ENCODE measurements at places on chromosomes 7 and 10. TPM values are rescaled to one million over a fixed set of nuclear protein-coding genes. Genes with fewer than 3 reads are reported as not detected.

- no peaks in the 10 kb centered on the region for H3K27me3 ChIP-seq
- DNase-seq: no peak
- peaks cover 4% of the 10 kb centered on the region for H3K36me3 ChIP-seq
- no peak overlapping the region for H3K27ac ChIP-seq
- peaks cover 12% of the 10 kb centered on the region for H3K4me1 ChIP-seq
Observed at GRCh38 chr10:77898323-77899079, 28.1 kb downstream of the DLG5 start.

DNA sequence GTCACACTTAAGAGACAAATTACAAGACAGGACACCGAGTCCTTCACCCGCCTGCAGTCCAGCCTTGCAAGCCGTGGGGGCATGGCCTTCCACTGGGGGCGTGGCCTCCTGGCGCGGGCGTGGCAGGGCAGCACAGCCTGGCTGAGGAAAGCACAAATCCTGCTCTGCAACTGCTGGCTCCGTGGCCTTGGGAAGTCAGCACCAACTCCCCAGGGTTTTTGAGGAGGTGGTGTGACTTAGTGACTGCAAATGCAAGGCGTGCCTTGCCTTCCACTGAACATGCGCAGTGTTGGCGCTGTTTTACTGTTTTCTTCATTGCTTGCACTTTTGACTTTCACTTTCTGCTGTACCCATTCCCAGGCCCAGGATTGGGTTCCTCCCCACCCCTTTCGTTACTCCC lies 12.9 kb upstream of the BMS1 start:
- H3K36me3 ChIP-seq: no peaks in the 10 kb centered on the region
- H3K27ac ChIP-seq: no peak overlapping the region
- H3K4me1 ChIP-seq: no peaks in the 10 kb centered on the region
- H3K27me3 ChIP-seq: no peaks in the 10 kb centered on the region
- no peak overlapping the region for H3K4me3 ChIP-seq
- DNase-seq: no peak

BTBD16 gene
- 0.27 TPM for total RNA-seq

POM121 gene
- total RNA-seq: 6.3 TPM

DNA sequence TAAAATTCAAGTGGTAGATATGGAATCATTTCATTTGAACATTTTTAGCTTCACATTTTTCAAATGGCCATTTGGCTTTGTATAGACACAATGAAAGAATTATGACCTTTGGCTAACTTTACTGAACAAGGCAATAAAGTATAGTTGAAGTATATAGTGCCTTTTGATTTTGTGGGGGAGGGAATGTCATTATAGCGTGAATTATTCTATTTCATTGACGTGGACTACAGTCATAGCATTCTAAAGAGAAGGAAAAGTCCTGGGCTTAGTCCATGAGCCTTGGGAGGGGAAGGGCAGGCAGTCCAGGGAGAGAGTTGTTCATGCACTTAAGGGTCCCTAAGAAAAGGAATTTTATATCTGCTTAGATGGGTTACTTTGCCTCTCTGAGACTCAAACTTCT lies 181.4 kb upstream of the GPR26 start:
- H3K4me1 ChIP-seq: no peaks in the 10 kb centered on the region
- peaks cover 11% of the 10 kb centered on the region for H3K27me3 ChIP-seq
- no peaks in the 10 kb centered on the region for H3K36me3 ChIP-seq
- H3K4me3 ChIP-seq: no peak overlapping the region
- no peak for DNase-seq

DNA sequence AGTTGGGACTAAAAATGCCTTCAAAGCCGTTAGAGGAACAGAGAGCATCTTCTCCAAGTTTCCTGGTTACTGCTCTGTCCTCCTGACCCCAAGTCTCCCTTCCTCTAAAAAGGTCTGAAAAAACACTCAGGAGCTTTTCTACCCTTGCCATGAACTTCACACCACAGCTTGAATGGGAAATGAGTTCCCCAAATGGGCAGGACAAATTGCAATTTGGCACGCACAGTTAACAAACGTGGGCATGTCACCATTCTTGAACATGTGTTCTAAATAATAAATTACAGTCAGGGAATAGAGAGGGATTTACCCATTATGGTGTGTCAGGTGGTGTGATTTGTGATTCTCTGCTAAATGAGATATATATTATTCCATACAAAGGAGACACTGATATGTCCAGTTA lies 91.2 kb upstream of the WNT16 start:
- DNase-seq: peak; percentile 52
- H3K4me1 ChIP-seq: no peaks in the 10 kb centered on the region
- no peak overlapping the region for H3K4me3 ChIP-seq
- H3K27me3 ChIP-seq: no peaks in the 10 kb centered on the region
- no peak overlapping the region for H3K27ac ChIP-seq

- H3K4me3 ChIP-seq: no peak overlapping the region
- DNase-seq: no peak
- no peaks in the 10 kb centered on the region for H3K36me3 ChIP-seq
- H3K27ac ChIP-seq: no peak overlapping the region
- no peaks in the 10 kb centered on the region for H3K4me1 ChIP-seq
- peaks cover 5% of the 10 kb centered on the region for H3K27me3 ChIP-seq
Observed at GRCh38 chr10:17624996-17625395, 7.8 kb upstream of the HACD1 start.

DNA sequence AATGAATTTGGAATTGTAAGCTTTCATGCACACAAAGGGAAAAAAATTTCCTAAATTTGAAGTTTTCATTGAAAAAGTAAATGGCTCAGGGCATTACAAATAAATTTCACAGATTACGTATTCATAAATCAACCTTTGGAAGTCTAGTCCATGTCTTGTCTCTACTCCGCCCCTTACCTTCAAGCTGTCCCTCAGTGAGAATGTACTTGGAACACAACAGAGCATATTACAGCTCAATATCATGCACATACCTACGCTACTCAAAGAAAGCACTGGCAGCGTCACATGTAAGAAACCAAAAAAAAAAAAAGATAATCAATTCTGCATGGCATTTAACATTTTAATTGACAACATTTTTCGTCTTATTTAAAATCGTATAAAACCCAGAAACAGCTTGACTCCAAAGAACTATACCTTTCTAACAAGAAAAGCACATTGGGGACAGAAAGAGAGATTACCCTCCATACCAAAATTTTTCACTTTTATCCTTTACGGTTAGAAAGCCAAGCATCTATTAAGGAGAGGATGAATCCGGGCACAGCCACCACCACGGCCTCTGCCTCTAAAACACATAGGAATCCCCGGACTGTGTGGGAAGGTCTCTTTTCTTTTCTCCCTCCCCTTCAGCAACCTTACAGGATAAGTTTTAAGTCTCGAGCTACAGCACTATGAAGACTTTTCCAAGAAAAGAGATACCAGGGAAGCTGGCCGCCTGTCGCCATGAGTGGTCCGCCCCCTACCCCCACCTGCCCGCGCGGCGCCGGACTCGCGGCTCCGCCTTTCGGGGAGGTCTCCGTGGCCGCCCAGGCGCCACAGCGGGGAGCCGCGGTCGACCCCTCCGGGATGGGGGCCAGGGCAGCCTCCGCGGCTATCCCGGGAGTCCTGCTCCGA lies 1.1 kb downstream of the JMJD1C start:
- H3K4me3 ChIP-seq: peak overlapping the region; percentile 76
- no peak for DNase-seq
- no peaks in the 10 kb centered on the region for H3K36me3 ChIP-seq
- peaks cover 5% of the 10 kb centered on the region for H3K4me1 ChIP-seq

GRCh38 chr10:124221356-124222317 lies 128.2 kb upstream of the CHST15 start:
- H3K4me1 ChIP-seq: peaks cover 65% of the 10 kb centered on the region
- no peaks in the 10 kb centered on the region for H3K36me3 ChIP-seq
- peak overlapping the region; percentile 77 for H3K27ac ChIP-seq
- H3K4me3 ChIP-seq: no peak overlapping the region
- H3K27me3 ChIP-seq: peaks cover 2% of the 10 kb centered on the region
- DNase-seq: peak; percentile 49

SMKR1 gene
- total RNA-seq: not detected

LLCFC1 gene
- not detected for total RNA-seq

LRRC4 gene
- 2.0 TPM for total RNA-seq

DNA sequence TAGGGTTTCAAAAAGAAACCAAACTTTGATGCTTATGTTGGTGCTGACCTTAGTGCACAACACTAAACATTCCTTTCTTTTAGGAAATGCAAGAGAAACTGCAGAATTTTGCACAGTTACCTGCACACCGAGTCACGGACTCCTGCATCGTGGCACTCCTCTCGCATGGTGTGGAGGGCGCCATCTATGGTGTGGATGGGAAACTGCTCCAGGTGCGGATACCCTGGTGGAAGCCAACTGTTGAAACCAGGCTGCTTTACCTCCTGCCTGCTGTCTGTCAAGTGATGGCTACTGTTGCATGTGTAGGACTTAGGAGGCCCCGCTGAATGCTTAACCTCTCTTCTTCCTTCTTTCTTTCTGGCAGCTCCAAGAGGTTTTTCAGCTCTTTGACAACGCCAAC lies 11.7 kb downstream of the CASP2 start:
- peaks cover 68% of the 10 kb centered on the region for H3K36me3 ChIP-seq
- DNase-seq: no peak
- no peaks in the 10 kb centered on the region for H3K4me1 ChIP-seq
- no peak overlapping the region for H3K4me3 ChIP-seq

GRCh38 chr10:25072786-25073185 lies 56.4 kb downstream of the THNSL1 start:
- DNase-seq: no peak
- H3K36me3 ChIP-seq: no peaks in the 10 kb centered on the region
- no peak overlapping the region for H3K4me3 ChIP-seq
- no peaks in the 10 kb centered on the region for H3K27me3 ChIP-seq

TMEM213 gene
- total RNA-seq: not detected

- no peaks in the 10 kb centered on the region for H3K4me1 ChIP-seq
- H3K27me3 ChIP-seq: no peaks in the 10 kb centered on the region
- no peak for DNase-seq
- no peak overlapping the region for H3K4me3 ChIP-seq
- H3K27ac ChIP-seq: no peak overlapping the region
- H3K36me3 ChIP-seq: no peaks in the 10 kb centered on the region
Observed at GRCh38 chr7:14309432-14309831, 320.0 kb upstream of the ETV1 start.

DNA sequence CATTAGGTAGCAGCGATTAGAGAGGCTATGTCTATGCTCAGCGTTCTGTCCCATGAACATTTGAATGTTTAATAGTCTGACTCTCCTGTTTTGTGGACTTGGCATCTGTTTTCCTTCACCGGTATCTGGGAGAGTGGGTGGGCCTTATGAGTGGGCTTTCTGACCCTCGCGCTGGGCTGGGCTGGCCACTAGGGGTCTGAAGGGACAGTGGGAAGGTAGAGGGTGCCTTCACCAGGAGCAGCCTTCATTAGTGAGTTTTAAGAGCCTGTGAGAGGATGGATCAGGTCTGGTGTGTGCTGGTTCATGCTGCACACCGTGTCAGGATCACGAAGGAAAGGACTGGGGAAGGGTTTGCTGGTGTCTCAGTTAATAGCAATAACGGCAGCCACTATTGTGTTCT lies 33.4 kb downstream of the DCLRE1A start:
- H3K4me1 ChIP-seq: no peaks in the 10 kb centered on the region
- no peak overlapping the region for H3K4me3 ChIP-seq
- no peaks in the 10 kb centered on the region for H3K36me3 ChIP-seq
- H3K27me3 ChIP-seq: no peaks in the 10 kb centered on the region

DNA sequence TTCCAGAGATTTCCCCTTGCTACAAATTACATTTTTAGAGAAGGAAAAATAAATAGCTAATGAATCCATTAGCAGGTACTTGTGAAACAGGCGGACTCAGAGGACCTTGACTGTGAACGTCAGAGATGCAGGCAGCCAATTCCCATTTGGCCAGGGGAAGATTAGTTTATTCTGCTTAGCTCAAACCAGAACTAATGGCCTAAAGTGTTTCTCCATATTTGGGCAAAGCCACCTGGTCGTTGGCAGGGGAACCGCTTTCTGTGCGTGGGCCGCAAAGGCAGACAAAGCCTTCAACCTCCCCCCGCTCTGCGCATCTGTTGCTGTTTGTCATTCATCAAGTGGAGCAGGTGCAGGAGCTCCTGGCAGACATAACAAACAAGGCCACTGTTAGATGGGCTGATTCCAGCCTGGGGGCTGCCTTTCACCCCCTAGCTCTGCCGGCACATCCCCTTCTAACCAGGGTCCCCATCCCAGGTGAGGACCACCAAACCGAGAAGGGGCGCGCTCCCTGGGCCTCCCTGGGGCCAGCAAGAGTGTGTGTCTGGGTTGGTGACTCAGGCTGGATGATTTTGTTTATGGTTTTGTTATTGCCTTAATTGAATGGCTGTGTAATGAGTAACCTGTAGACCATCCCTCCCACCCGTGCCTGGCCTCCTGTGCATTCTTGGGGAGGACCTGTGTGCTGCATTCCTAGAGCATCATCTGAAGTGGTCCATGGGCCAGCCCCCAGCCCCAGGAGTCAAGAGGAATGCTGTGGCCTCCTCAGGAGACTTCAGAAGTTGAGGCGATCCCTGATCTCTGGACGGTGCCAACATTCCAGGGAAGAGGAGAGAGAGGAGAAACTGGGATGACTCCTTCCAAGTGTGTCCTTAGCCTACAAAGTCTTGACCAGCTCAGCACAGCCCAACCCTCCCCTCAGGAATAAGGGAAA lies 14.5 kb upstream of the CPA1 start:
- H3K27me3 ChIP-seq: no peaks in the 10 kb centered on the region
- peaks cover 82% of the 10 kb centered on the region for H3K4me1 ChIP-seq
- peak; percentile 97 for DNase-seq
- H3K4me3 ChIP-seq: peak overlapping the region; percentile 24
- no peaks in the 10 kb centered on the region for H3K36me3 ChIP-seq

CLDN3 gene
- 0.13 TPM for total RNA-seq

STAG3 gene
- total RNA-seq: 1.6 TPM

GRCh38 chr10:71243756-71244395 lies 31.5 kb downstream of the UNC5B start:
- DNase-seq: no peak
- H3K36me3 ChIP-seq: no peaks in the 10 kb centered on the region
- no peak overlapping the region for H3K4me3 ChIP-seq
- peaks cover 83% of the 10 kb centered on the region for H3K4me1 ChIP-seq
- H3K27me3 ChIP-seq: peaks cover 12% of the 10 kb centered on the region

DNA sequence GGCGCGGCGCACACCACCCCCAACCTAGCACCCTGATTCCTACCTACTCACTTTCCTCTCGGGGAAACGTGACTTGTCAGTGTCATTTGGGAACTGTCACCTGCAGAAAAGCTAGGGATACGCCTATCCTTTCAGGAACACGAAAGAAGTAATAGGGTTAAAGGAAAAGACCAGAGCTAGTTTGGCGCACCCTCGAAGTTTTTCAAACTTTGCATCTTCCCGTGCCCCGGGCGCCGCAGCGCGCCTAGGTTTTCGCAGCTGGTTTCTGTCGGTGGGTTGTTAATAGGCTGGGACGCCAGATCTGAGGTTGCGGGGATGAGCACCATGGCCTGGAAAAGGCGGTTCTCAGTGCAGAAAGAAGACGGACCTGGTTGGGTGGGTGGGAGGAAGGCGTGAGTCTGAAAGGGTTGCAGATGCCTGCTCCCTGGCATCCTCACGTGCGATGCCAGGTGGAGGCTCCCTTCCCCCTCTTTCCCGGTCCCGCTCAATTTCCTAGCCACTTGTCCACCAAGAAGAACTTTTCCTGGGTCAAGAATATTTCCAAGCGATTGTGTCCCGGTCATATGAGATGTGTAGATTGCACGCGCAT lies 568 bp upstream of the MEOX2 start:
- H3K27ac ChIP-seq: peak overlapping the region; percentile 93
- peak; percentile 59 for DNase-seq
- H3K36me3 ChIP-seq: no peaks in the 10 kb centered on the region
- H3K4me3 ChIP-seq: peak overlapping the region; percentile 77
- H3K27me3 ChIP-seq: peaks cover 39% of the 10 kb centered on the region

KIAA1549 gene
- 4.1 TPM for total RNA-seq
